ENCODE measurements at places on chromosomes 5 and 9.

GRCh38 chr5:145854651-145855258, 18.1 kb downstream of the GRXCR2 start:
- peak; percentile 67 for DNase-seq

DNA sequence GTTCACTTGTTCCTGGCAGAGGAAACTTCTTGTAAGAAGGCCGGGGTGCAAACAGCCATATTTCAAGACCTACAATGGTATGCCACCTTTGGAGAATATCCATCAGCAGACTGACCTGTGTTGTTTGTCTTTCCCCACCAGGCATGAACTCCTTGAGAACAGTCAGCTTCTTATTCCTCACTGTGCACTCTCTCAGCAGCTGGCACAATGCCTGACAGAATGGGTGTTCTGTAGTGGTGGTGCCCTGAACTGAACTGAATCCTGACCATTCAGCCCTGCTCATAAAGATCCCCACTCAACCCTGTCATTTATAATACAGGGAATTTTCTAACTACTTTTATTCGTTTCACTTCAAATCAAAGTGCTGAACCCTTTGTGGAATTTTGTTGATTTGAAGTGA, 206.9 kb downstream of the COX7C start:
- no peak for DNase-seq

DNA sequence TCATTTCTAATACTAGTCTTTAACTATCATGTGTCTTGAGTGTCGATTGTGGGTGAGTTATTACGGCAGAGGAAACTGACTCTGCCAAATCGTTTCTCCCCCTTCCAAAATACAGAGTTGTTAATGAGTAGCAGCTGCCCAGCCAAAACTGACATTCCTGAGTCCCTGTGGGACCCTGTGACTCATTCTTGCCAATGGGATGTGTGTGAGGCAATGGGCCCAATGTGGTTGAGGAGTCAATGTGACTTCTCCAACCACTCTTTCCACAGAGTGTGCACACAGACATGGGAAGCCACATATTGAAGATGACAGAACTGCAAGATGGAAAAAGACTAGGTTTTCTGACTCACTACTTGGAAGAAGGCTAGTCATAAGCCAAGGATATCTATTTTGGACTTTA, 434.7 kb downstream of the DTWD2 start:
- peak; percentile 56 for DNase-seq

- no peak for DNase-seq
Observed at GRCh38 chr9:38043931-38044623, 24.9 kb downstream of the SHB start.

- no peak for DNase-seq
Observed at GRCh38 chr5:123845356-123846100, 333.6 kb downstream of the CSNK1G3 start.

DNA sequence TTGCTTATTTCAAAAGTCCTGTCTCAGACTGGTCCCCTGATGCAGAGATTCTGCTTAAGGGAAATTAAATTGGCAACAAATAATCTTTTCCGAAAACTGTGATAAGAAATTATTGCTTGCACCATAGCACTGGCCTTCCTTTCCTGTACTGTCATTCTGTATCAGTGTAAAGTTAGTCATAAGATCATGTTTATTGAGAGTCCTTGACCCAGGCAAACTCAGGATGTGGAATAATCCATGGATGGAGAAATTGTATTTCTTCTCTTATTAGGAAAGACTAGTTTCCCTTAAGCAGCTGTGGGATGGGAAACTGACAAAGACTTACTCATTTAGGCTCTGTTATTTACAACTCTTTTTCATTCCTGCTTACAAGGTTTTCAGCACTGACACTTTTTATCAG, 83.0 kb upstream of the RANBP6 start:
- no peak for DNase-seq

DNA sequence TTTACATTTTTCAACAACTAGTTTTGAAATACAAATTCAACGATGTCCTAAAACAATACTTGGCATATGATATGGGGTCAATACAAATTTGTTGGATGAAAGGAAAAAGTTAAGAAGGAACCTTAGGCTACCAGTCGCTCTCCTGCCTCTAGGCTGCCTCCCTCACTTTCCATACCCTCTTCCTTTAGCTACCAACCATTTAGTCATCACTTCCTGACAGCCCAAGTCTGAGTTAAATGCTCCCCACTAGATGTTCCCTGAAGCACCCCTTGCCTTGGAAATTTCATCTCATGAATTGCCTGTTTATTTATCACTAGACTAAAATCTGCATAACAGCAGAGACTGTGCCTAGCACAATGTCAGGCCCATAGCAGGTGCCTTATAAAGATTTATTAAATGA, 2.7 kb upstream of the LARS1 start:
- no peak for DNase-seq

DNA sequence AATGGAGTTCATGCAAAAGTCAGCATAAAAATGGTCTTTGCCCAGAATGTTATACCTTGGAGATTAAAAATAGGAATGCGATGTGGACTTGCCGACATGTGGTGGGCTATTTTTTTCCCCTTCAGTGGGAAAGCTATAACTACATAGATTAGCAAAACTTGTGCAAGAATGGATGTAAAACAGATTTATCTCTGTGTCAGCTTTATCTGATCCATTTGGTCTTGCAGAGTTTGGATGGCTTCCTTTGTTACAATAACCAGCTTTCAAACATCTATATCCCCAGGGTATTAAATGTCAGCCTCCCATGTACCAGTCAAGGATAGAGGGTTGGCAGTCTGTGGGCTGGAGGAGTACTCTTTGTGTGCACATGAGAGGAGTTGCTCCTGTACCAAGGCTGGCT, 284.9 kb downstream of the TMEM38B start:
- no peak for DNase-seq

DNA sequence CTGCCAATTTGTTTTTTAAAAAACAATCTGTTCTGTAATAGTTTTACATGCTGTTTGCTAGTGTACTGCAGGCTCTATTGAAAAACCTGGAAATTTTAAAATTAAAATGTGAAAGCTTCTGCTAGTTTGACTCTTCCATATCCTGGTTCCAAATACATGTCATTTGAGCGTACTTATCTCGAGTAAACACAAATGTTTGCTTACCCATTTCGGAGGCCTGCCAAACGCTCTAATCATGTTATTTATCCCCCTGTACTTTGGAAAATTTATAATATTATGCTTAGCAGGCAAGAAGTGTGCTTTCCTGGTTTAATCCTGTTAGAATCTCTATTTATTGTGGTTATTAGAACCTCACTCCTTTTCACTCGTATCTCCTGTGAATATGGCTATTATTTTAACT, 476.8 kb upstream of the CYLC2 start:
- no peak for DNase-seq

- no peak for DNase-seq
Observed at GRCh38 chr9:15157381-15157780, 149.6 kb downstream of the TTC39B start.

DNA sequence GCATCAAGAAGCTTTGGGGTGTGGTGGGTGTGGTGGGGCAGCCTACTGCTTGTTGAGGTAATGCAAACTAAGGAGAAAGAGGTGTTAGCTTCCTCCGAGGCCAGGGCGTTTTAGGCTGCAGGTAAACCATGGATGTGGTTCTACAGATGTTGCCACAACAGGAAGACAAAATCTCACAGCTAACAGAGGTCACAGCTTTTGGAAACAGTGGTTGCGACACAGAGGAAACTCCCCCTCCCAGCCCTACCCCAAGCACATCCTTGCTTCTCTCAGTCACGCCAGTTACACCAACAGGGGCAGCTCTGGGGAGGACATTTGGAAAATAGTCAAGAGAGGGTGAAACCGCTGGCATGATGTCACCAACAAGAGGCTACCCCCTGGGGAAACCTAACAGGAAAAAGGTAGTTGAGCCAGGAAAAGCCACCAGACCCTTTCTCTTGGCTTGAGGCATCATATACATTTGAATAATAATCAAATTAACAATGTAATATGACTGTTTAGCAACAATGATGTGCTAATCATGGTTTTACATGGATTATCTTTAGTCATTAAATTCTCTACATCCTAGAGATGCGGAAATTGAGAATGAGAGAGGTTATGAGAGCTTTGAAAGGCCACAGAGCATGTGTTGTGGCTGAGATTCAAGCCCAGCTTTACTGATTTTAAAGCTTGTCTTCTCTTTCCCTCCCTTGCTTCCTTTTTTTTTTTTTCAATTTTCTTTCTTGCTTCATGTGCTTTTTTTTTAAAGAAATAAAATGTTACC, 82.2 kb upstream of the IL12B start:
- peak; percentile 37 for DNase-seq

- peak; percentile 6 for DNase-seq
Observed at GRCh38 chr5:94771742-94772141, 153.3 kb downstream of the SLF1 start.

DNA sequence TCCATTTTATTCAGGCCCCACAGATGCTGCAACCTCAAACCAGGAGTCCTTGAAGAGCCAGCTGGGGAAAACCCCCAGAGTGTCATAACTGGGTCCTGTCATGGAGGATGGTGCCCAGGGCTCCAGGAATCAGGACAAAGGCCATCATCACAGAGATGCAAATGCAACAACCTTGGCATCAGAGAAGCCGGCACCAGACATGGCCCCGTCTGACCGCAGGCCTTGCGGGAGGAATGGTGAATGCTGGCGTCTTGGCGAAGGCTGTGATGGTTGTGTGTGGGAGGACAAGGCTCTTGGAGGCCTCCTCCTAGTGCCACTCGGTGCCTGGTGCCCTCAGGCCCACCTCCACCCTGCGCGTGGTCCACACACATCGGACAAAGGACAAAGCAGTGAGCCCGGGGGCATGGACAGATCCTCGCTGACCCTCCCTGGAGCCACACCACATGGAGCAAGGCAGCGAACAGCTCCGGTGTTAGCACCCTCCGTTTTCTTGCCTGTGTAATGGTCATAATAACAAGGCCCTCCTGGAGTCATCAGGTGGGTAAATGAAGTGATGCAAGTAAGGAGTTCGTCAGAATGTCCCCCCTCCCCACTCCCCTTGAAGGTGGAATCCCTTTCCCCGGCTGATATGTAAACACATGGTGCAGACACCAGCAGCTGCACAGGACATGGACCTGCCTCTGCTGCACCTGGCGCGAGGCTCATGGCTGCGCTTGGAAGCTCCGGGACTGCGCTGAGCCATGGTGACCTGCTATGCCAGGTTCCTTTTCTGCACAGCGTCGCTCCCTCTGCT, 380.7 kb downstream of the IRX2 start:
- no peak for DNase-seq

- no peak for DNase-seq
Observed at GRCh38 chr5:34597034-34598027, 58.8 kb upstream of the RAI14 start.

Data from A673 (cell line).